Upper lobe of right lung (tissue), 1 donor: ENCODE measurements at places on chromosomes 12 and 14. TPM values are rescaled to one million over a fixed set of nuclear protein-coding genes. Genes with fewer than 3 reads are reported as not detected.

The AICDA gene
- 0.75 TPM for total RNA-seq

DNA sequence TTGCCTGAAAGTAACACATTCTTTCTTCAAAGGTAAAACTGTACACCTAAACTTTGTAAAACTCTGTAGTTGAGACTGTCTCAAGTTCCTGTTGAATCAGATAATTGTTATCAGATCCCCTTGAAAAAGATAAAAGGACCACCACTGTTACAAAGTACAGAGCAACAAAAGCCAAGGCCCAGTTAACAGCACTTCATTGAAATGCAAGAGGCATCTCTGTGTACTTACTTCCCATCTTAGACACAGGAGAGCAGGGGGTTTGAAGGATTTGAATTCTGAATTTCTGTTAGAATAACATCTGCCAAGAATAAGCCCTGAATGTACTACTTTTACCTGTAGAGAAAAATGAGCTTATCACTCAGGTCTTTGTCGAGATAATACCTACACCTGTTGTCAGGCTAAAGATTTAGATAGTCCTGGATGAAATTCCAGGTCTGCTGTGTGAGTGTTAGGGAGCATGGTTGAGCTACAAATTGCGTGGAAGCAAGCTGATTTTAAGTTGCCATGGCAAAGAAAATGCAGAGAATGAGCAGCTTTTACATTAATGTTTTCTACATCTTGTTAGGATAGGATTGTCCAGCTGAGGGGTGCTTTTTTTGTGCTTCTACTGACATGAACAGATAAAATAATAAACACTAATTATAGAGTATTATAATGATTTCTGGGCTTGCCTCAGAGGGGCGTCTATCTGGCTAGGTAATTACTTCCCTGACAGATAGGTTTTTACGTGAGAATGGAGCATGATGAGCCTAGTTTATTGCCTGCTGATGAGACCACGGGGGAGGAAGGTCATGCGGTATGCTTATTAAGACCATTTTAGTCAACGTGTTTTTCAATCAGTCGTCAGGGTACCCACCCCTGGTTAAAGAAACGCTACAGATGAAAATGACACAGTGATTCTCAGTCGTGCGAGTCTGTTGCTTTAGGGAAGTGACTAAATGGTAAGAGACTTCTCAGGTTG lies 309.2 kb downstream of the PAWR start:
- no peak for DNase-seq

DNA sequence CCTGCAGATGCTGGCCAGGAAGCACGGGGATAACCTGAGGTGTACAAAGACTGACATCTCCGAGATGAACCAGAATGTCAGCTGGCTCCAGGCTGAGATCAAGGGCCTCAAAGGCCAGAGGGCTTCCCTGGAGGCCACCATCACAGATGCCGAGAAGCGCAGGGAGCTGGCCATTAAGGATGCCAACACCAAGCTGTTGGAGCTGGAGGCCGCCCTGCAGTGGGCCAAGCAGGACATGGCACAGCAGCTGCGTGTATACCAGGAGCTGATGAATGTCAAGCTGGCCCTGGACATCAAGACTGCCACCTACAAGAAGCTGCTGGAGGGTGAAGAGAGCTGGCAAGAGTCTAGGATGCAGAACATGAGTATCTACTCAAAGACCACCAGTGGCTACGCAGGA lies 380.0 kb upstream of the USP15 start:
- no peak for DNase-seq

The CFAP251 gene
- 2.5 TPM for total RNA-seq

The SLC5A8 gene
- 2.8 TPM for total RNA-seq

- no peak for DNase-seq
These were observed 225.6 kb downstream of the EFCAB11 start for GRCh38 chr14:89728964-89729363.

GRCh38 chr12:54136844-54137580 lies 51.8 kb downstream of the SMUG1 start:
- no peak for DNase-seq

The CD69 gene
- total RNA-seq = 14.5 TPM

The MYO1H gene
- 0.64 TPM for total RNA-seq

GRCh38 chr12:62264706-62265105 lies 4.5 kb downstream of the USP15 start:
- DNase-seq = no peak

The GPR137C gene
- total RNA-seq = 1.5 TPM

DNA sequence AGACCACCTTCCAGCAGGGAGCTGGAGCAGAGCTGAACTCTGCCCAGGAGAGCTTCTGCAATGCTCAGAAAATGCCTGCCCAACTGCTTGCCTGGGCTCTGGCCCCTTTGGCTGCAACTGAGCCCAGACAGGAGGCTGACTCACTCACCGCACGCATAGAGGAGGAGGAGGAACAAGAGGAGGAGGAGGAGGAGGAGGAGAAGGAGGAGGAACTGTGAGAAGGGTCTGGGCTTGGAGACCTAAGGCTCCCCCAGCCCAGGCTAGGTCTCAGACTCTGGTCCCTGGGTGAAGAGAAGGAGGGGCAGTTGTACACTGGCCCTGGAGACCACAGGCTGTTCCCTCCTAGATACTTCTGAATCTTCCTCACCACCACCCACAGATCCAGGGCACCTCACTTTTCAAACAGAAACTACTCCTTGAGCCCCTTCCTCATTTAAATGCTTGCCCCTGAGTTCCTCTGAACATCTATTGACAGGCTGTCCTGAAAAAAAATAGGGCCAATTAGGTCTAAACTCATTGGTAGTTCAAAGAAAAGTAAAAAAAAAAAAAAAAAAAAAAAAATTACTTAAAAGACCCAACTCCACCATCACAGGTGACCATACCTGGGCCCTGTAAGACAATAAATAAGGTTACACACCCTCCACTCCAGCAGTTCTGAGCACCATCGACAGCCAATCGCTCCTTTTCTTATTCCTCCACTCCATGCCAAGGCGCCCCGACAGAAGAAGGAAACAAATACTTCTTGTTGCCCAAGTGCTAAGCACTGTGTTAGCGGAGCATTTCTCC lies 674 bp downstream of the VDR start:
- peak; percentile 78 for DNase-seq

- DNase-seq = no peak
These were observed 35.2 kb upstream of the DLK1 start for GRCh38 chr14:100691395-100692056.

The OTX2 gene
- not detected for total RNA-seq

- no peak for DNase-seq
These were observed 97.5 kb downstream of the LGR5 start for GRCh38 chr12:71536939-71537622.

DNA sequence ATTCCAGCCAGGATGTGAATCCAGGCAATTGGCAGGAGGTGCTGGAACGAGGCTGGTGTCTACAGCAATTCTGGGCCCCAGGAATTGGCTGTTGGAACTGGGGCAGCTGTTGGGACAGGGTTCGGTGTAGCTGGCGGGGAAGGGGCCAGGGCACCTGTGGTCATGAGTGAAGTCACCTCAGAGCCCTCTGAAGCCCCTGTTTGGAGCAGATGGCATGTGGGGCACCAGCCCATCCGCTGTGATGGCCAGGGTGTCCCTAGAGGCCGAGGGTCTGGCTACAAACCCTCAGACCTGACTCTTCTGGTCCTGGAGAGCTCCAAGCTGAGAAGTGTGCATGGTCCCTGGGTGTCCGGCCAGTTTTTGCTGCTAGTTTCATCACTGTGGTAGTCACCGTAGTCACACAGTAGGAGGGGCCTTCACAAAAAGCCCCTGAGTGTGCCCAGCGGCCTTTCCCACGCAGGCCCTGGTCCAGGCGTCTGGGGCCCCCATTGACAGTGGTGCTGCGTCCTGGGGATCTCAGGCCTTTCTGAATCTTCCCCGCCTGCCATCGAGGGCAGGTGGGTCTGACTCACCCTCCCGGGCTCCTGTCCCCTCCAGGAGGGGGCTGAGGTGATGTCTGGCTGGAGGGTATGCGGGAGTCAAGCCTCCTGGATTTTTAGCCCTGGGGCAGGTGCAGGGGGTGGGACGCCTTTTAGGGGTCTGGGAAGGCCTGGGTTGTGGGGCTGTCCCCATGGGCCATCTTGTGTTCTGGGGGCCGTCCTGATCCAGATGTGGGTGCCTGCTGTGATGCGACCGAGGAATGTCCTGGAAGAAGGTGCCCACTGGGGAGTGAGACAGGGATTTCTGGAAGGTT lies 368.0 kb downstream of the TMEM121 start:
- peak; percentile 44 for DNase-seq

The OVCH1 gene
- 2.0 TPM for total RNA-seq

The TMEM52B gene
- total RNA-seq = 2.3 TPM

The KLHL33 gene
- total RNA-seq = 0.29 TPM

DNA sequence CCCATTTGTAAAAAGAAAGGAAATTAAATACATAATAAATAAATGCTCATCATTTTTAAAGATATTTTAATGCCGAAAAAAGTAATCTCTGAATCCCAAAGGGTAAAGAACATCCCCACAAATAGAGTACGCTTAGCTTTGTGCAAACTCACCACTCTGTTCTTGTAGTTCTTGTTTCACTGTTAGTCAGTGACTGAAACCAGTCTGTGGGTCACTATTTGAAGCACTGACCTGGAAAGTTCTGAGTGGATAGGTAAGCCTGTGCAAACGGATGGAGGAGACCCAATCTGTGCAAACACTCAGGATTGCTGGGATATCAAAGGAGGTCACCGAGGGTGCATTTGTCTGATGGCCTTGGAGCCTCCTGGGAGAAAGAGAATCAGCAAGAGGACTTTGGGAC lies 68.1 kb upstream of the TSPAN11 start:
- no peak for DNase-seq

GRCh38 chr12:104909761-104910160 lies 48.3 kb downstream of the SLC41A2 start:
- no peak for DNase-seq
